Stimulated activated CD8-positive, alpha-beta memory T cell treated with anti-CD3 and anti-CD28 coated beads, Interleukin-4, amount 100 ng/mL, for 1 hour (primary cell): ENCODE measurements at places on chromosomes 1 and 21.

DNA sequence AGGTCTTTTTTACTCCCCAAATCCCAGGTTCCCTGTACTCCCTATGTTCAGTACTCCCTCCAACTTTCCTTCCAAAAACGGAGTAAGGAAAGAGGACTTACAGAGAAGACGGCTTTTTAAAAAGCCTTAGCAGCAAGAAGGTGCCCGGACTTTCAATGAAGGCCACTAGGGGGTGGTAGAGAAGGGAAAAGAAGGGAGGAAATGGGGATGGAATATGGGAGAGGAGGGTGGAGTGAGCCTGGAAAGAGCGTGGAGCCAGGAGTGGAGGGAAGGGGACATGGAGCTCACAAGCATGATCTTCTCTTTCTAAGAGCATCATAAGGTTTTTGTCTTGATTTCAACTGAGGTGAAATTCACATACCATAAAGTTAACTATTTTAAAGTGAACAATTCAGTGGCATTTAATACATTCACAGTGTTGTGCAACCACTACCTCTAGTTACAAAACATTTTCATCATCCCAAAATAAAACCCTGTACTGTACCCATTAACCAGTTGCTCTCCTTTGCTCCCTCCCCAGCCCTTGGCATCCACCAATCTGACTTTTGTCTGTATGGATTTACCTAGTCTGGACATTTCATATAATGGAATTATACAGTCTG lies 129.9 kb downstream of the ZNF281 start:
- no peak for DNase-seq

DNA sequence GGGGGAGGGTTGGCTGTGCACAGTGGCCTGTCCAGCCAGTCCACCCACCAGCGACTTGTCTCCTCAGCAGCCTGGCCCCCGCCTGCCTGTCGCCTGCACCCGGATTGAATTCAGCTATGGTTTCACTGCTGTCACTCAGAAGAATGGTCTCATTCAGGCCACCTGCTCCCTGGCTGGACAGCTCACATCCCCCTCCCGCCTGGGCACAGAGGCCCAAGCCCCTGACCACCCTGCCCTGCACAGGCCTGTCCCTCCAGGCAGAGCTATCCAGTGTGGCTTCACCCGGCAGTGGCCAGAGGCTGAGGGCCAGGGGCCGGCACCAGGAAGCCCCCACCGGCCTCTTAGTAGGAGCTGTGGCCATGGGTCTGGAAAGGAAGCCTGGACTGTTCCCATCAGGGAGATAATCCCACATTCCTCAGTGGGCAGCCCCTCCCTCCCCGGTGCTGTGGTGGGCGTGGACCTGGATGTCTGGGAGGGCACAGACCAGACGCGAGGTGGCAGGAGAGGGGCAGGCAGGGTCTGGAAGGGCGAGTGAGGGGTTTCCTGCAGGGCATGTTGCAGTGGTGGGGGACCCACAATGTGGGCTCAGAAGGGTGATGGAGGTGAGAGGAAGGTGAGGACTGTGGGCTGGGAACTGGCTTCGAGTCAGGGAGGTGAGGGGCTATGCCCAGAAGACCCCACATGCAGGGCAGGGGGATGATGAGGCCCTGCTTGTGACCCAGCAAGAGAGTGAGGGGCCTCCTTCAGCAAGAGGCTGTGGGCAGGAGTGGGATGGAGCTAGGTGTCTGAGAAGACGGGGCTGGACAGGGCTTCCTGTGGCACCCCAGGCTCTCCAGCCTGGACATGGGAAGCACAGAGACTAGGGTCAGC lies 30.4 kb downstream of the WNT9A start:
- DNase-seq, result no peak

- DNase-seq, result no peak
These were observed 22.0 kb downstream of the FMO4 start for GRCh38 chr1:171335964-171336363.

GRCh38 chr1:2455757-2456156 lies 20.3 kb upstream of the PLCH2 start:
- no peak for DNase-seq

DNA sequence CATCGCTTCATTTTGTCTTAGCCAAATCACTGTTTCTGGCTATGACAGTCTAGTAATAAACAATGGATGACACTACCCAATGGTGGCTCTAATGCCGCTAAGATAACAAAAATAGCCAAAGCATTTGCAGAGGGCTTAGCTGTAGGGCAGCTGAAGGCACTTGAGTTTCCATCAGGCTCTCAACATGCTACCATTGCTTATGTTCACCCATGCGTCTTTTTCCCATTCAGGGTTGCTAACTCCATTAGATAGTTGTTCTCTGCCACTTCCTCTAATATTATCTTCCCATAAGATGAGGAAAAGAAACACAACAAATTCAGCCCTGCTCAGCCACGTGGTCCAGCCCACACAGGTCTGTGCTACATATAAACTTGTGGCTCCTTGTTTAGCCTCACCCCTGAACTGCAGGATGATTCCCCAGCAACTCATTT lies 159.6 kb downstream of the TOMM20 start:
- no peak for DNase-seq

GRCh38 chr1:236966636-236967035 lies 37.6 kb downstream of the MT1HL1 start:
- DNase-seq, result no peak

DNA sequence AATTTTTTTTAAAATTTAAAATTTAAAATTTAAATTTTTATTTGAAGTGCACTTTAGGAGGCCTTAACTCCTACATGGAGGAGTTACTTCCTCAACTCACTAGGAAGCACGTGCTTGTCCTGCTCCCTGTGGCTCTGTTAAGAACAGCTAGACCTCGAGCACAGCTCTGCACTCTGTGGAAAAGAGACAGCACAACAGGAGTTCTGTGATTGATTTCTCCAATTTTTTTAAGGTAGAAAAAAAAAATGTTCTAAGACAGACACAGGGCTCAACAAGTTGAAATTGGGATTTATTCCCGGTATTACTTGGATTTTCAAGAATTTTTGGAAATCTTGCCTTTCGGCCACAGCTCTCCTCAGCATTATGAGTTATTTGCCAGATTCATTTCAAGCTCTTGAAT lies 356.6 kb upstream of the LYPLAL1 start:
- DNase-seq, result no peak

- DNase-seq, result no peak
These were observed 8.8 kb upstream of the CLCA4 start for GRCh38 chr1:86537928-86538695.

GRCh38 chr1:42928859-42929258 lies 29.8 kb downstream of the SLC2A1 start:
- no peak for DNase-seq

DNA sequence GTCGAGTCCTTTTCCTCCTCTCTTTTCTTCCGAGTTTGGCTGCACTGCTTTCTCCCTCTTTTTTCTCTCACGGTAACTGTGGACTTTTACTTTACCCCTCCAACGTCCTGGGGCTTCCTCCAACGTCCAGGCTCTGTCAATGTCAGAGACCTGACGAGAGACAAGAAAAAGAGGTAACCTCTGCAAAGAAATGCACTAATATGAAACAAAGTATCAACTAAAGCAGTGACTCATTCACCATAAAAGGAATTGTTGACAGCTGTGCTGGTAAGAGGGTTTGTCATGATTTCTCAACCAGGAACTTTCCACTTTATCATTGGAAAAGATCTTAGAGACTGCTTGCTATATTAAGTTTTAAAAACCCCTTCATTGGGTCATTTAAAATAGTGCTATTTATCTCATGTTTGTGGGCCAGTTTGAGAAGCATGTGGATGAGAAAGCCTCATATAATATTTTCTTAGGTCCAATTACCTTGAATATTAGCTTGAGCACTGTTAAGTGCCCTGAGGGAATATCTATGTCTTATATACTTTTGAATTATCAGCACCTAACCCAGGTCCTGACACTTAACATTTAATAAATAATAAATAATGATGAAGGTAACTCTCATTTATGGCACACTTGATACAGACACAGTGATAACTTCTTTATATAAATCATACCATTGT lies at the start of gene GBP2:
Gene GBP2, minus strand, starts transcription at position 202 of the 668 bp plus-strand sequence. CDS start 4,148 bp downstream, outside the sequence.
- no peak for DNase-seq
